ENCODE measurements at places on chromosomes 16 and 17.
A peak's percentile ranks its signal among the peaks of the same experiment; 100 is the strongest.

DNA sequence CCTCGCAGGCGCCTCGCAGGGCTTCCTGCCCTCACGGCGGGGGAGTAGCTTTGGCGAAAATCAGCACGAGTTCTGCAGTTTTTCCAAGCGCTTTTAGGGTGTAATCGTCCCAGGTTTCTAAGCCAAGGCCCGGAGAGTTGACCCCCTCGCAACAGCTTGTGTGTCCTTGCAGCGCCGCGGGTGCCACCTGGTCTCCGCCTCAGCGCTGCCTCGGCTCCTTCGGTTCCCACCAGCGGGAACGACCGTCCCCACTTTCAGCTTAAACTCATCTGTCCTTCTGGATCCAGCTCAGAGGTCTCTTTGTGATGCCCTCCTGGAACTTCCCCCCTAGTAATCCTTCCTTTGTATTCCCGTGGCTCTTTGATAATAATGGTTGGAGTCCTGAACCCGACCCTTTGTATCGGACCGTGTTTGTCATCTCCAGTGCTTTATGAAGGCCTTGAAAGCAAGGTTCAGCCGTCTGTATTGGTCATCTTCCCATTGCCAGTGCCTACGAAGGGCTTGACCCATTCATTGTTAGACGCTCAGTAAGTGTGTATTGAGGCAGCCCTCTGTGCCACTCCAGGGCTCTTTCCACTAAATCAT is 858 bp upstream of the SMARCE1 start:
- DNase-seq, result peak; percentile 14

DNA sequence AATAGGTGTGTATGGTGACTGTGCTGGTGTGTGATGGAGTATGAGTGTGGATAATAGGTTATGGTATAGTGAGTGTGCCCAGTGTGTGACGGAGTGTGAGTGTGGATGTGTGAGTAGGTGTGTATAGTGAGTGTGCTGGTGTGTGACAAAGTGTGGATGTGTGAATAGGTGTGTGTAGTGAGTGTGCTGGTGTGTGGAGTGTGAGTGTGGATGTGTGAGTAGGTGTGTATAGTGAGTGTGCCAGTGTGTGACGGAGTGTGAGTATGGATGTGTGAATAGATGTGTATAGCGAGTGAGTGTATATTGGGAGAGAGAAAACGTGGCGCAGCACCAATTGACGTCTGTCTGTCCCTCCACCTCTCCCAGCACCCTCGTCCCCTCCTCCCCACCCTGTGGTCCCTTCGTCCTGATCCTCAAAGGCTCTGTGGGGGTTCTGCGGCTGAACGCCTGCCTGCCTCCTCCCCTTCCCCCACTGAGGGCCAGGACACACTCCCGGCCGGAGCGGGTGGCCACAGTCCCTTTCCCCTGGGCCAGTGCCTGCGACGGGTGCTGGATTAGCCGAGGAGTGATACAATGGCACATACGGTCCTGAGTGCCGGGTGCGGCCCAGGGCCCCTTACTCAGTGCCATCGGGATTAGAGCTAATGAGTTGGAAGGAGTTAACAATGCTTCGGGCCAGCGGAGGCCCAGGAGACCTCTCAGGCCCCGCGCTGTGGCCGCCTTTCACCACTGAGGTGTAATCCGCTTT is 160.0 kb downstream of the MRM1 start:
- DNase-seq, result no peak

- no peak for DNase-seq
These were observed 110.2 kb downstream of the SOCS1 start for GRCh38 chr16:11145819-11146211.

DNA sequence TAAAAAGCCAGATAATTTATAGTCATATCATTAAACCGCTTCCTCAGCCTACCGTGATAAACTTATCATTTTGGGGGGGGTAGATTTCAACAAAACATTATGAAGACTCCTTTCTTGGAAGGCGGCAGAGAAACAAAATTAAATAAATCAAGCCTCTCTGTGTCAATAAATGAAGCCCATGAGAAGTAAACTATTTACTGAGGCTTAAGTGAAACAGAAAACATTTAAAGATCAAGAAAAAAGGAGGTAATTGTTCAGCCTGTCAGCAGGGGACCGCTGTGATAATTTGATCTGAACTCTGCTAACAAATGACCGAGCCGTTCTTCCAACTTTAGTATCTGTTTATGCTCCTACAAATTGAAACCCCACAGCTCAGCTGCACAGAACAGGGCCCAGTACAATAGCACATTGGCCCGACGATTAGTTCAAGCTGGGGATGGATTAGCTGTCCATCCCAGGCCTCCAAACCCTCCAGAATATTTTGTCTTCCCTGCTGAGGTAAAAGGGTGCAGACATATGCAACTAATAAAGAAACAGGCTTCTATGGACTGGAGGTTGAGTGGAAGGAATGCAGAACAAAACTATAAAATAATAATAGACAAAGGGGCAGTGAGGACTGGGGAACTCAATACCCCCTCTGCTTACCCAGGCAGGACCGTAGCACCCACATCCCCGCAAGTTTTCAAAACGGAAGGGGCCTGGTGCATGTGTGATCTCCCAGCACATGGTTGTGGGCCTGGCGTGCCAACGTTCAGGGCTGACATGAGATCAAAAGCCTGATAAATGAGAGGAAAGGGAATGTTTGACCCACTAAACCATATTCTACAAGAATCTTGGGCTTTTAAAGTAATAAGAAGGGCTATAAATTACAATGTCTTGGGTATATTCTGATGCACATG is 298.1 kb upstream of the IRX5 start:
- DNase-seq, result no peak

DNA sequence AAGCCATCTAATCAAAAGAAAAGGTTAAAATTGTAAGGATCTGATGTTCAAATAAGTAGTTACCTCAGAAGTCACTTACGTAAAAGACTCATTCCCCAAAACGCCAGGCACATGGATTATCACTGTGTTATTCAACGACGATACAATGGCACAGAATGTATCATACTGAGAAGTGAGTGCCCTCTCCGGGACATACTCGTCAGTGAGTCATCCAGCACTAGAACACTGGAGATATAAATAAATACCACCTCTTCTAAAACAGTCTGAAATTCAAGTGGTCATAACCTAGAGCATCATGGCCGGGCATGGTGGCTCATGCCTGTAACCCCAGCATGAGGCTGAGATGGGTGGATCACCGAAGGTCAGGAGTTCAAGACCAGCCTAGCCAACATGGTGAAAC is 24.9 kb downstream of the USP31 start:
- peak; percentile 29 for DNase-seq

GRCh38 chr16:71421911-71422310 is 19.9 kb downstream of the TLE7 start:
- peak; percentile 35 for DNase-seq
